ENCODE measurements at places on chromosomes 5 and 9. TPM values are rescaled to one million over a fixed set of nuclear protein-coding genes. Genes with fewer than 3 reads are reported as not detected.

ADAMTS2 gene
- 31.4 TPM for total RNA-seq

ARHGEF39 gene
- total RNA-seq = 0.87 TPM

STPG3 gene
- not detected for total RNA-seq

CDH9 gene
- not detected for total RNA-seq

PCDHGA7 gene
- total RNA-seq = 4.0 TPM

All from uterine smooth muscle cell (primary cell).